NCI-H1930 (cell line): ENCODE measurements at places on chromosomes 7 and 10.

DNA sequence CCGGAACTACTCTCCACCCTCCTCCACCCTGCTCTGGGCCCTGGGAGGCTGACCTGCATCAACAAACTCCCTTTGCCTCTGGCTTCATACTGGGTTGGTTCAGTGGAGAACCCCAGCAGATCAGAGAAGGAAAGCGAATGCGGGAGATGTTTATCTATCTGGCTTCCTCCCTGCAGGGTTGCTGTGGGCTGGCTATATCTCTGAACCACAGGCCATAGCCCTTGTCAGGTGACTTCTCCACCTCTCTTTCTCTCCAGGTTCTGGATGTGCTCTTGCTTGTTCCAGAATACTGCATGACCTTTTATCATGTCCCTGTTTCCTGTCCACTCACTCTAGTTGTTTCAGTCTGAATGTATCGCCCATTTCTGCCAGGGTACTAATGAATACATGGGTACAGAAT is 51.7 kb upstream of the IFRD1 start:
- DNase-seq: no peak

GRCh38 chr10:22980822-22981221 is 53.0 kb downstream of the ARMC3 start:
- no peak for DNase-seq

GRCh38 chr7:82805527-82805960 is 357.1 kb downstream of the PCLO start:
- no peak for DNase-seq

GRCh38 chr10:87850742-87851205 is 12.6 kb downstream of the KLLN start:
- peak; percentile 44 for DNase-seq

DNA sequence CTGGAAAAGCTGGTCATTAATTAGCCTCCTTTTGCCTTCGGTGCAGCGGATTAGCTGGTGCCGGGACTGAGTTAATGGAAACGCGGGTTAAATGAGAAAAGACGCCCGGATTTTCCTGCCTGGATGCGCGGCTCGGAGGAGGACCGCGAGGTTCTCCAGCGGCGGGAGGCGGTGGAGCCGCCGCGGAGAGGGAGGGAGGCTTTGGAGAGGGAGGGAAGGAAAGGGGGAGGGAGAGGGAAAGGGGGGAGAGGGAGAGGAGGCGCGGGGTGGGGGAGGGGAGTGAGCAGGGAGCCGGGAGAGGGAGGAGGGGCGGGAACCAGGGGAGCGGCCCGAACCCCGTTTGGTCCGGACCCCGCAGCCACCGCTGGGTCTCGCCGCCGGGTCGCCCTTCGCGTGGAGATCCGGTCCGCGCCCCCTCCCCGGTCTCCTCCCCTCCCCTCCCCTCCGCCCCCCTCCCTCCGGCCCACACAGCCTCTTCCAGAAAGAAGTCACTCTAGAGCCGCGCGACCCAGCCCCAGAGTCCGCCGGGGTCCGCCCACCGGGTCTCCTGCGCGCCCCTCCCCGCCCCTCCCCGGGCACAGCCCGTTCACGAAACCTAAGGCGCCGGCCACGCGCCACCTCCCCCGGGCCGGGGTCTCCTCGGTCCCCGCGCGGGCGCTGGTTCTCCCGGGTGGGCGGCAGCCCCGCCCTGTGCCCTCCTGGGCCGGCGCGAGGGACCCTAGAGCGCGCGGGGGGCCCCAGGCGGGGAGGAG is 347.5 kb downstream of the DNAJB6 start:
- no peak for DNase-seq

- DNase-seq: no peak
Measured at GRCh38 chr7:22771872-22772228, 44.9 kb downstream of the IL6 start.

DNA sequence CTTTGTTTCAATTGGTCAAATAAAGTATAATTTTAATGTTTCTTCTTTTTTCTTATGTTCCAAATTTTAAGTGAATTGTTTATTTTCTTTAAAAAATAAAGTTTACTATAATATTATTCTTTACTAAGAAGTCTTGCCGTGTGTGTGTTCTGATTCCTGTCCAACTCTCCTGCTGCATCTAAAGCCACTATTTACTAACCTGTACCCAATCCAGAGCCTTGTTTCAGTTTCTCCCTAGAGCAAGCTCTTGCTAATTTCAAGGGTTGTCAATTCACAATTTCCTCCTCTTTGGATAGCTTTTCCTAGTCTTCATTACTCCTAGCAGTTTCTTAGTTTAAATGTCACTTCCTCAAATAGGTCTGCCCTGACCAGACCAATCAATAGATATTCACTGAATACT is 314.9 kb upstream of the SEMA3A start:
- DNase-seq: no peak
